Putamen (tissue), 1 donor: ENCODE measurements at places on chromosomes 13 and 19.

GRCh38 chr19:34224996-34225658 lies 29.2 kb upstream of the GARRE1 start:
- DNase-seq = no peak

GRCh38 chr13:37621811-37622361 lies 23.3 kb upstream of the POSTN start:
- no peak for DNase-seq

- DNase-seq = no peak
Measured at GRCh38 chr13:33290421-33290965, 4.9 kb upstream of the STARD13 start.

- no peak for DNase-seq
Measured at GRCh38 chr13:43260999-43261398, 237.6 kb downstream of the DNAJC15 start.

- peak; percentile 87 for DNase-seq
Measured at GRCh38 chr19:18590273-18591272, 2.0 kb downstream of the REX1BD start.

- no peak for DNase-seq
Measured at GRCh38 chr13:19596960-19597361, 35.6 kb upstream of the TPTE2 start.

DNA sequence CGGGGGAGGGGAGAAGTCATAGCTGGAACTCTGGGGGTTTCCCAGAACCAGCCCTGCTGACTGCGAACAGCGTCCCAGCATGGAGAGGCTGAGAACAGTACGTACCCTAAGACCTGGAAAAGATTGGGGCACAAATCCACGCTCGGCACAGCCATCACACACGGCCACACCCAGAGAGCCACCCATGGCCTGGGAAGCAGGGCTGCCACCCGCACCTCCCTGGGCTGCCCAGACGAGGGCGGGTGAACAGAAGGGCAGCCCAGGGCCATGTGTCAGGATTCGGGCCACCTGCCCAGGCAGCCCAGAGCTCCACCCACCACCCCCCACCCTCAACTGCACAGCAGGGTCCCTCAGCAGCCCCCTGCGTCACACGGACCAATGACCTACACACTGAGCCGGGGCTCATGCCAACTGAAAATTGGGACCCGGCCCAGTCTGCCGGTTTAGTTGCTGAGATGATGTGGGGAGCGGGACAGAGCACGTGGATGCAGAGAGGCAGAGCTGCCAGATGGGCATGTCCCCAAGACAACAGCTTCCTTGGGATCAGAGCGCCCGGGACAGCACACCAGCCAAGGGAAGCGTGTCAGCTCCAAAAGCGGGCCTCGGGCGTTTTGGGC lies 8.5 kb downstream of the UBXN6 start:
- DNase-seq = peak; percentile 76

- DNase-seq = peak; percentile 15
Measured at GRCh38 chr13:27375686-27376326, 48.6 kb upstream of the GTF3A start.

GRCh38 chr13:99431927-99432608 lies 69.2 kb upstream of the TM9SF2 start:
- DNase-seq = no peak

DNA sequence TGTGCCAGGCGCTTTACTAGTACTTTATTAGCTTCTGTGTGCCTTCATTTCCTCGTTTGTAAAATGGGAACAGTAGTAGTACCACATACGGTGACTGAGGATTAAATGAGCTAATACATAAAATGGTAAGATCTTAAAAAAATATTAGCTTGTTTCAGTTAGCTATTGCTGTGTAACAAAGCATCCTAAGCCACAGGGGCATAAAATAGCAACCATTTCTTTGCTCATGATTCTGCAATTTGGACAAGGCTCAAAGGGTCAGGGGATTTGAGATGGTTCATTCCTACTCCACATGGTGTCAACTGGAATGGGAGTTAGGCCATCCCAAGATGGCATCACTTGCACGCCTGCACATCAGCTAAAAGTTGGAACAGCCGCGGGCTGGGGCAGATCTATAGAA lies 13.3 kb downstream of the DYRK1B start:
- no peak for DNase-seq

DNA sequence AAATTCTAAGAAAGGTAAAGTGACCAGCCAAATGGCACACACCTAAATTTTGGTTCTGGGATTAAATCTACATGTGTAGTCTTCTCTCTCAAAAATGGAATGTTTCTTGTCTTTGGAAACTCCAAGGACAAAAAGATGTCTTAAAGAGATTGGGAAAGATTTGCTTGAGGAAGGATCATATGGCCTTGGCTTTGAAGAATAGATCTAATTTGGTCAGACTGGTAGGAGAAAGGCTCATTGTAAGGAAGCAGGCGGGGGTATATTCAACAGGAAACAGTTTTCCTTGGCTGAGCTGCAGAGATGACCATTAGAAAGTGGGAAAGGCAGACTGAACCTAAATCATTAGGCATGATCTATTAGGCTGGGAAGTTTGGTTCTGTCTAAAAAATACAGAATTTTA lies 365.3 kb downstream of the DCT start:
- DNase-seq = no peak

DNA sequence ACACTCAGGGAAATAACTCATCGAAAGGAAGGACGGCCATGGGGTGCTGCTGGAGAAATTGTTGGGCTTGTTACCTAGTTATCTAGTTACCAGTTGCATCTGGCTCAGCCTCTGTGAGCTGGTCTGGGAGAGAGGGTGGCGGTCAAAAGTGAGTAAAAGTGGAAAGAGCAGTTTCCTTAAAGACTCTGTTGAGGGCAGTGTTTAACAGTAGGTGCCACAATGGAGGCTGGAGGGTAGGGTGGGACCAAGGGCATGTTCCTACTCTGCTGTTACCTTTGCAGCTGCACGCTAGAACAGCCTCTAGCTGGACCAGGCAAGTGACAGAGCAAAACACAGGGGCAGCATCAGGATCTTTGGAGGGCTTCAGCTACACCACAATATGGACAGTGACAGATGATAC lies 228.8 kb upstream of the STARD13 start:
- DNase-seq = no peak

GRCh38 chr13:37479916-37480315 lies 118.7 kb downstream of the POSTN start:
- no peak for DNase-seq

DNA sequence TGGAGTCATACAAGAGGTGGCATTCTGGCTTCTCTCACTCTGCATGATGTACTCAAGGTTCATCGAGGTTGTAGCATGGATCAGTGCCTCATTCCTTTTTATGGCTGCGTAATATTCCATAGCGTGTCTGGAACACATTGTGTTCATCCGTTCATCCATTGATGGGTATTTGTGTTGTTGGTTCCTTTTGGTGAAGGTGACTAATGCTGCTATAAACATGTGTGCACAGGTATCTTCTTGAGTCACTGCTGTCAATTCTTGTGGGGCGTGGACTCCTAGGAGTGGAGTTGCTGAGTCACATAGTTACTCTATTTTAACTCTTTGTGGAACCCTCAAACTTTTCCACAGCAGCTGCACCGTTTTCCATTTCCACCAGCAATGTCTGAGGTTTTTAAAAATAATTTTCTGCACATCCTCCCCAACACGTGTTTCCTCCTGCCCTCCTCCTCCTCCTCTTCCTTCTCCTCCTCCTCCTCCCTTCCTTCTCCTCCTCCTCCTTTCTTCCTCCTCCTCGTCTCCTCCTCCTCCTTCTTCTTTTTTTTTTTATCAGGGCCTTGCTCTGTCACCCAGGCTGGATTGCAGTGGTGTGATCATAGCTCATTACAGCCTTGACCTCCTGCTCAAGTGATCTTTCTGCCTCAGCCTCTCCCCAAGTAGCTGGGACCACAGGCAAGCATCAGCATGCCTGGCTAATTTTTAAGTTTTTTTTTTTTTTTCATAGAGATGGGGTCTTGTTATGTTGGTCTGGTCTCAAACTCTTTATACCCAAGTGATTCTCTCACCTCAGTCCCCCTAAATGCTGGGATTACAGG lies 2.0 kb upstream of the TMEM221 start:
- no peak for DNase-seq

- DNase-seq = no peak
Measured at GRCh38 chr13:33175991-33176390, 109.6 kb downstream of the STARD13 start.

DNA sequence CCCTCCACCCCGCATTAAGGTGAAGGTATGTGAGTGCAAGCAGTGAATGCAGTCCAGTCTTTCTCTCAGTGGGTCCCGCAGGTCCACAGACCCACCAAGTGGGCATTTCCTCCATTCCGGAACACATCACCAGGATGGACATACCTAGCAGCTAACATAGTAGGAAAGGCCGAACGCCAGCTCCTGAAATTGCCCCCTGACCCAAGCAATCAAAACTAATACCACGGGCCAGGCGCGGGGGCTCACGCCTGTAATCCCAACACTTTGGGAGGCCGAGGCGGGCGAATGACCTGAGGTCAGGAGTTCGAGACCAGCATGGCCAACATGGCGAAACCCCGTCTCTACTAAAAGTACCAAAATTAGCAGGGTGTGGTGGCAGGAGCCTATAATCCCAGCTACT lies 71.7 kb upstream of the VSTM2B start:
- no peak for DNase-seq

DNA sequence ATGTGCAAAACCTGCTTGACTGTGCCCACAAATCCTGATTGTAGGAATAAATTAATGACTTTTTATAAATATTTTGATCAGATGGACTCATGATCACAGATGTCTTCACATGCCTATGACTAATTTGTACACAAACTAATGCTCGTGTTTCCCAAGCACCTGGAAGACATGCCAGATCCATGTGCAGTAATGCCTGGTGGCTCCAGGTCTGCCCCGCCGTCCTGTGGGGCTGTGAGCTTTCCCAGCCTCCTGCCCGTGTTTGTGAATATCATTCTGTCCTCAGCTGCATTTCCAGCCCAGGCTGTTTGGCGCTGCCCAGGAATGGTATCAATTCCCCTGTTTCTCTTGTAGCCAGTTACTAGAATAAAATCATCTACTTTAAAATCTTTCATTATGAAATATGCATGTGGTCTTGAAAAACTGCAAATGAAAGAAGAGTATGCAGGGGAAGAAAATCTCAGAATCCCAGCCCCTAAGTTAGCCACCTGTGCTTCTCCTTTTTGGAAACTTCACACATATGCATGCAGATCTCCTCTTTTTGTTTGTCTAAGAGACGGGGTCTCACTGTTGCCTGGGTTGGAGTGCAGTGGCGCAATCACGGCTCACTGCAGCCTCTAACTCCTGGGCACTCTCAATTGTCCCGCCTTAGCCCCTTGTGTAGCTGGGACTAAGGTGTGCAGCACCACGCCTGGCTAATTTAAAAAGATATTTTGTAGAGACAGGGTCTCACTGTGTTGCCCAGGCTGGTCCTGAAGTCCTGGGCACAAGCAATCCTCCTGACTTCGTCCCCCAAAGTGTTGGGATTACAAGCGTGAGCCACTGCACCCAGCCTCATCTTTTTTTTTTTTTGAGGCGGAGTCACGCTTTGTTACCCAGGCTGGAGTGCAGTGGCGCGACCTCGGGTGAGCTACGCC lies 6.2 kb downstream of the RPL28 start:
- DNase-seq = no peak

GRCh38 chr19:36894849-36895383 lies 21.2 kb downstream of the ZNF829 start:
- no peak for DNase-seq

DNA sequence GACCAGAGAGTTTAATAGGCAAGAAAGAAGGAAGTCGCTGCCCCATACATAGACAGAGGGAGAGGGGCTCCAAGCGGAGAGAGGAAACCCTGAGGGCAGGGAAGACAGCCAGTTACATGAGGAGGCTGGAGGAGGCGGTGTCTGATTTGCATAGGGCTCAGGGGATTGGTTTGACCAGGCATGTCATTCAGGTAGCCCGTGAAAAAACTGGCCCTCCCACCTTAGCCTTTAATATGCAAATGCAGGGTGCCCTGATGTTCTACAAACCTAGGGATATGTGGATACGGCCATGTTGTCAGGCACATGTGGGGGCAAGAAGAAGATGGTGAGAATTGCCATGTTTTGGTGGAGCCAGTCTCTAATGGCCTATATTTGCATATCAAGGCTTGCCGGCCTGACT lies 1461.6 kb downstream of the PCDH9 start:
- DNase-seq = no peak

DNA sequence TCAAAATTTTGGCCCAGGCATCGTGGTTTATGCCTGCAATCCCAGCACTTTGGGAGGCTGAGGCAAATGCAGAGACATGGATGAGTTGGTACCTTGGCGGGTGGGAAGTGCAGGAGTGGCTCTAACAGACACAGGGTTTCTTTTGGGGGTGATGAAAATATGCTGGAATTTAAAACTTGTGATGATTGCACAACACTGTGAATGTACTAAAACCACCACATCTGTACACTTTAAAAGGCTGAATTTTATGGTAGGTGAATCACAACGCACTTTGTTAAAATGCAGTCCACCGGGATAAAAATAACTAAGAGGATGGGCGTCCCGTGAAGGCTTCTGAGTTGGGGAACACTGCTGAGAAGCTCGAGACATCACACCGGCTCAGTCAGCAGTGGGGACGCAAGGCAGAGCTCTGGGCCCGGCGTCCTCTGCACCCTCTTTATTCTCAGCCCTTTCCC lies 47.1 kb downstream of the MLLT1 start:
- no peak for DNase-seq

DNA sequence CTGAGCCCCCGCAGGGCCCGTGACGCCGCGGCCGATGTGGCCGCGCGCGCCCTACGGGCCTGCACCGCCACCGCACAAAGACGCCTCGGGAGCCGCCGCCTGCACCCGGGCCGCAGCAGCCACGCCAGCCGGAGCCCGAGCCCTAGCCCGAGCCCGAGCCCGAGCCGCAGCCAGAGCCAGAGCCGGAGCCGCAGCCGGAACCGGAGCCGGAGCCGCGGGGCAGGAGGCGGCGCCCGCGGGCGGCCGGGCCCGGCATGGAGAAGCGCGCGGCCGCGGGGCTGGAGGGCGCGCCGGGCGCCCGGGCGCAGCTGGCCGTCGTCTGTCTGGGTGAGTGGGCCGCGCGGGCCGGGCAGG lies 379 bp downstream of the LRP3 start:
- no peak for DNase-seq

DNA sequence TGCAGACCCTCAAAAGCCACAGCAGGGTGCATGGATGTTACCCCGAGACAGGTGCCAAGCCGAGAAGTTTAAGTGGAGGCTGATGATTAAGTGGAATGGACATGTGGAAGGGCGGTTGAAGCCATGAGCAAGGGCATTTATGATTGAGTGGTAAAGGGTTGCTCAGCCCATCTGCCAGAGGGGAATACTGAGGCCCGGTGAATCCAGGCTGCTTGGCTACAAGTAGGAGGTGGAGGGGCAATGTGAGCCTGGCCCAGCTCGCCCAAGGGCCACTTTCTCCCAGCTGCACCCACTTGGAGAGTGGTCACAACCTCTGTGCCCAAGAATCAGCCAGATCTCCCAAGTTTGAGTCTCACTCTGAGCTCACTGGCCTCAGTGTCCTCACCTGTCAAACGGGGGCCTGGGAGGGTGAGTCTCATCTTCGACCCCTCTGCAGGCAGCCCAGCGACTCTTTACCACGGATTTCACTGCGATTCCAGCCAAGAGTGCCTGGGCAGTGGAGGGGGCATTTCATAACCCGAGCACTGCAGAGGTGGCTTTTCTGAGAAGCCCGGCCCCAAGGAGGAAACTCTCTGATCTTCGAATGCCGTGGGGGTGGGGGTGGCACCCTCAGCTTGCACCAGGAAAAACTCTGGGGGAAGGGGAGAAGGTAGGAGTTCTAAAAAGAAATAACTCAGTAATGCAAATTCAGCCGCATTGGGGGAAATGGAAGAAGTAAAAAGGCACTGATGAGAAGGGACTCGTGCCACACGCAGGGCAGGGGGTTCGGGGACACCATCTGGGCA lies 62.9 kb upstream of the KLF2 start:
- no peak for DNase-seq
